NAMALWA (cell line): ENCODE measurements at places on chromosomes 5 and 9.
A peak's percentile ranks its signal among the peaks of the same experiment; 100 is the strongest.

DNA sequence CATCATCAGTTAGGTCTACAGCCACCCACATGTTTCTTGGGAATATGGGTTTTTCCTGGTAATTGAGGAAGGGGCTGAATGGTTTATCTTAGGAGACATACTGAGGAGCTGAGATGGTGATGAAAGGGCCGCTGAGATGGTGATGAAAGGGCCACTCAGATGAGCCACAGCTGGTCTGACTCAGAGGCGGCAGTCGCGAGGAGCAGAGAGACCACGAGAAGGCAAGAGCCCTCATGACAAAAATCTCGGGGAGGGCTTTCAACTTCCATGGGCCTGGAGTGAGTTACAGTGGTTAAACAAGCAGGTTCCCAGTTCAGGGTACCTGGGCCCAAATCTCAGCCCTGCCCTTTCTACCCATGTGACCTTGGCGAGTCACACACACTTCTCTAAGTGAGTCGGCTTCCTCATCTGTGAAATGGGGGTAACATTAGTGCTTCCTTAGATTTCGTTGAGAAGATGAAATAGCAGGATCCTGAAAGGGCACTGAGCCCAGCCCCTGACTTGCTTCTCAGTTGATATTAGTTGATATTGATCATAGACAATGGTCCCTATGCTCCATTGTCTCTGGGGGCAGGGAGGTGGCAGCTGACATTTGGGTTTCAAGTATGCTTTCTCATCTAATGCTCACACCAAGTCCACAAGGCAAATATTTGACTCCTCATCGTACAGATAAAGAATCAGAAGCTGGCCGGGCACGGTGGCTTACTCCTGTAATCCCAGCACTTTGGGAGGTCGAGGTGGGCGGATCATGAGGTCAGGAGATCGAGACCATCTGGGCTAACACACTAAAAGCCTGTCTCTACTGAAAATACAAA is 169.5 kb downstream of the RGS3 start:
- DNase-seq: no peak

- DNase-seq: no peak
These were observed 42.7 kb upstream of the AKNA start for GRCh38 chr9:114430457-114430856.

DNA sequence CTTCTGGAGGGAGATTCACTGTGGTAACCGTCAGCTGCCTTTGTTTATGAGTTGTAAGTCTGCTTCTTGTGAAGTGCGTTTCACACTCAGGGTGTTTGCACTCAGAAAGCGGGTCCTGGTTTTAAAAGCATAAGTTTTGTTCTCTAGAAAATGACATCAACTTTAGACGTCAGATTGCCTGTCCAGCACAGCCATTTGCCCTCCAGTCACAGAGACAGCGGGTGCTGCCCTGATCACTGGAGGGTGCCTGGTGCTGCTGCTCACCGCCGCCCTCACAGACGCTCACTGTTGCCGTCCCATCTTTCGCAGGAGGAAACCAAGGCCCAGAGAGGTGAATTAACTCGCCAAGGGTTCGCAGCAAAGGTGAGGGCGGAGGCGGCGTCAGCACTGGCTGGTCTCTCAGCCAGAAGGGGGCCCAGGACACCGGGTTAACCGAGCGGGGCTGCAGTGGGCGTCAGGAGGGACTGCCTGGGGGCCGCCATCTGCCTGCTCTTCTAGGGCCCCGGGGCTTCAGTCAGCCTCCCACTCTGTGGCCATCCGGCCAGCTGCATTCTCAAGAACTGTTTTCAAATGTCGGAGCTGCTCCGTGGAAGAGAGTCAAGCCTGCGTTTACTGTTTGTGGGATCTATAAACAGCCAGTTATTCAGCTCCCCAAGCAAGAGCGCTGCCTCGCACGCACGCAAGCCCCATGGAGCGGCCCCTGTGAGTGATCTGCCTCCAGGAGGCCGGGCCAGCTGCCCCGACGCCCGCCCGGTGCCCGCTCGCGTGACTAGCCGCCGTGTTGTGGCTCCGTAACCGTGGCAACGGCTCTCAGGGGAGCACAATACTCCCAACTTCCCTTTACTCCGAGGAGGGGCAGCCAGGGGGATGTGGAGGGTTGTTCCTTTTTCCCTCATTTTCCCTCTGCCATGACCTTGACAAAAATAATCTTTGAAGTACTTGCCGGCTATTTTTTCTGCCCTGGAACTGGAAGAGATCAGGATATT is 43.4 kb upstream of the EXOC3 start:
- DNase-seq: peak; percentile 73

- DNase-seq: no peak
These were observed 12.3 kb downstream of the P4HA2 start for GRCh38 chr5:132215329-132215728.
